ENCODE measurements at places on chromosomes 5 and 9.

- peak; percentile 88 for DNase-seq
Observed at GRCh38 chr5:139639619-139640380, 8.3 kb upstream of the CXXC5 start.

- DNase-seq: no peak
Observed at GRCh38 chr5:139637438-139638089, 10.6 kb upstream of the CXXC5 start.

GRCh38 chr9:136448655-136449054, 9.0 kb upstream of the INPP5E start:
- no peak for DNase-seq

- DNase-seq: no peak
Observed at GRCh38 chr5:3032513-3032912, 281.0 kb upstream of the IRX2 start.

DNA sequence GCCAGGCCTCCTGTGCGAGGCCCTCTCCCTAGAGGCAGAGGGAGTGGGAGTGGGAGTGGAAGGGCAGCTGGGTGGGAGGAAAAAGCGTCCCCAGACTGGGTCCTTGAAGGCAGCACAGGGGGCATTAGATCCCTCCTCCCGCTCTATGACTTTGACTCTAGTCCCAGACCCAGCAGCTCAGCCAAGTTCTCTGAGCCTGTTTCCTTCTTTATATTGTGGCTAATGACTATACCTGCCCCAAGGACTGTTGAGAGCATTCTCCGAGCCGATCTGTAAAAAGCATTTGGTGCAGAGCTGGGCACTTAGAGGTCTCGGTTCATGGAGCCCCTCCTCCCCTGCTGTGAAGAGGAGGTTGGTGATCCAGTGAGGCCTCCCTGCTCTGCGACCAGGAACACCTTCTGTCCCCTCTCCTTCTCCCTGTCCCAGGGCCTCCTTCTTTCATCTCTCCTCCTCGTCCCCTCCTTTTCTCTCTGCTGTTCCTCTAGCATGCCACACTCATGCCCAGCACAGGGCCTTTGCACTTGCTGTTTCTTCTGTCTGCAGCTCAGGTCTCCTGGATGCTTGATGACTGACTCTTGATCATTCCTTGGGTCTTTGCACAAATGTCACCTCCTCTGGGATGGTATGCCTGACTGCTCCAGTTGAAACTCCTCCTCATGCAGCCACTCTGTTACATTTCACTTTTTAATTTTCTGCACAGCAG, 23.4 kb upstream of the PSD2 start:
- DNase-seq: no peak

DNA sequence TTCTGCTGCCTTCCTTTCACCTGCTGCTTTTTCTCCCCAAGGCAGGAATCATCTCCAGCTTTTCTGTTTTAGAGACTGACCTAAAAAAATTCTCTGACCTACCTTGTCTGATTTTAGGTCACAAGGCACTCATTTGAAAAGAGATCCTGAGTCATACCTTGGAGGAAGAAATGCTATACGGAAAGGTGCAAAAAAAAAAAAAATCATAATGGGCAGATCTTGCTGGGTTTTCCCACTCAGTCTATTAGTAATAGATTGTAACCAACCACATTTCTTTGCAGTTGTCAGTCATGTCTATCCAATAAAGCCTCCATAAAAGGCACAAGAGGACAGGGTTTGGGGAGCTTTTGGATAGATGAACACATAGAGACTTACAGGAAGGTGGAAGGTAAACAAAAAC, 70.0 kb downstream of the MTREX start:
- DNase-seq: no peak

DNA sequence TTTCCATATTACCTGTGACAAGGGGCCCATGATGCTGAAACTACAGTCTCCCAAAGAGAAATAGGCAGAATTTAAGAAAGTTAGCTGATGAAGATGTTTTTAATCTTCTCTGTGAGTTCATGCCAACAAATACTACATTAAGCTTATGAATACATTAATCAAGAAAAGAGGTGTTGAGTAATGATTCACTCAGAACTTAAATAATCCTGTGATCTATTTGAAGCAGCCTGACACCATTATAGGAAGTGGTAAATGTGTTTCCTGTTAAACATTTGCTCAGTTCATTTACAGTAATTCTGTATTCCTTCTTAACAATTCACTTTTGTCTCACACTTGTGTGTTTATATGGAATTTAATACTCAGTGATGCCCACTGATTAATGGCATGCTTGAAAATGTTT, 75.0 kb upstream of the IZUMO3 start:
- no peak for DNase-seq

DNA sequence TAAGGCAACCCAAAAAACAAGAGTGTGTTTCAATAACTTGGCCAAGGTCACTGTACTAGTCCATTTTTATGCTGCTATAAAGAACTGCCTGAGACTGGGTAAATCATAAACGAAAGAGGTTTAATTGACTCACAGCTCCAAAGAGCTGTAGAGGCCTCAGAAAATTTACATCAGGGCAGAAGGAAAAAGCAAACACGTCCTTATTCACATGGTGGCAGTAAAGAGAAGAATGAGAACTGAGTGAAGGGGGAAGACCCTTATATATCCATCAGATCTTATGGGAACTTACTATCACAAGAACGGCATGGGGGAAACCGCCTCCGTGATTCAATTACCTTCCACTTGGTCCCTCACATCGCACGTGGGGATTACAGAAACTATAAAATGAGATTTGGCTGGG, 64.3 kb upstream of the CAMK4 start:
- DNase-seq: no peak

GRCh38 chr9:120538339-120538738, 41.6 kb downstream of the CDK5RAP2 start:
- DNase-seq: no peak

GRCh38 chr5:42490831-42491230, 67.6 kb downstream of the GHR start:
- no peak for DNase-seq

DNA sequence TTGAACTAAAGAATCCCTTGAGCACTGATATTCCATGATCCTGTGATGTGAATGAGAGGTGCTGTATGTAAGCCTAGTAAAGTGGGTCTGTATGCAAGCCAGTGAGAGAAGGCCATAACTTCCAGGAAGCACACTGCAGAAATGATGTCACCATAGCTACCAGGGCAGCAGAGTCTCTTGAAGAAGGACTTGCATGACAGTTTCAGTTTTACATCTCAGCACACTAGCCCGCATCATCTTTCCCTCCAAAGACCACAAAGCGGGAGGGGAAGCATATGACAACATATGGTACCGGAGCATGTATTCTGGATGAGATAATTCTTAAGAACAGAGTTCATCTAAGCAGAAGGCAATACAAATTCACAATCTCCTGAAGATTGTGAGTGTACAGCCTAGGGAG, 37.6 kb upstream of the MAST4 start:
- no peak for DNase-seq

- DNase-seq: no peak
Observed at GRCh38 chr5:170296935-170297588, 515 bp downstream of the LCP2 start.

DNA sequence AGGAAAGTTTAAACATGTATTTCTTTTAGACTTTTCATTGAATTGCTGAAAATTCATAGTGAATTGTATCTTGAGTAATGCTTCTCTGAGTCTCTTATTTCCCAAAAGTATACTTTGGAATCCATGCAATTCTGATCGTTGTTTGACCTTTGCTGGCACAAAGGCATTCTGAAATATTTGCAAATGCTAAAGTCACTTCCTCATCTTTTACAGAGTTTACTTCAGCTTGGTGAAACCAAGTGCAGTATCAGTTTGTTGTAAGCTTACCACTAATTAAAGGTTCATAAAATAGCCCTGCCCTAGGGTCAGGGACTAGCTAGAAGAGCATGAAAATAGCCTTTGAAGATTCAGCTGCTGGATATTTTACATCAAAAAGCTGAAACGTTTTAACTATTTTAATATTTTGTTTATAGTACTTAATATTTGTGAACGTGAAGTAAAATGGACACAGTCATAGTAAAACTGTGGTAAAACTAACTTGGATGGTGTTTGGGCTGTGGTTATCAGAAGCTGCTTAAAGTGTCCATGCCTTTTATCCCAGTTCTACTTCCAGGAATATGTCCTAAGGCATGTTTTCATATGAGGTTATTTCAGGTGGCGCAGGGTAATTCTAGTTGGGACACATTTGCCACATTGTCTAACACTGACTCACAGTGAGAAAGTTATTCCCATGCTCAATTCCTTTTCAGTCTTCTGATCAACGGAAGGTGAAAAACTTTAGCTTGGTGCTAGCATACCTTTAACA, 45.3 kb downstream of the SLC22A5 start:
- no peak for DNase-seq

DNA sequence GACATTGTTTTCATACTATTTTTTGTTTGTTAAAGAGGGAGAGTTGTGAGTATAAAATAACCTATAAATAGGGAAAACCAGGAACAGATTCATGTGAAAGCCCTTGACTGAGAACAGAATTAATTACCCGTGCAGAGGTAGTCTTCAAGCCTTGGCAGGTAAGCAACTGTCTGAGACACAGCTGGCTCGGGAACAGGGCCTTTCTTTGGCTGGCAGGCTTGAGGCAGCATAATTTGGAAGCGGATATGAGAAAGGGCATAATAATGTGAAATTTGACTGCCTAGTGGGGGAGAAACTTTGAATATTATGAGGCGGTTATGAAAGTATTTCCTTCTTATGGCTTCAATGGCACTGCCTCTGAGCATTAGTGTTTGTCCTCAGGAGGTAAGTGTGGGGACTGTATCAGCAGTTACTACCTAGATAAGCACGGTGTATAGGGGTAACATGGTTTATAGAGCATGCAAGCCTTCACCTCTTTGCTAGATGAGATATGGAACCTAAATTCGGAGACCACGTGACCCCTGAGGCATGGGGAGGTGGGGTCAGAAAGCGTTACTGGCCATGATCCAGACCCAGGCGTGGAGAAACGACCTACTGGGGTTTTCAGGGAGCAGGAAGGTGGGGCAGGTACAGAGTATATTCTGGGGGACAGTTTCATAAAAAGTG, 210.2 kb upstream of the GAS1 start:
- no peak for DNase-seq
